HTR-8/SVneo (cell line): ENCODE measurements at places on chromosomes 12 and 14.

GRCh38 chr14:62546862-62547474 is 498.3 kb downstream of the KCNH5 start:
- no peak for DNase-seq

DNA sequence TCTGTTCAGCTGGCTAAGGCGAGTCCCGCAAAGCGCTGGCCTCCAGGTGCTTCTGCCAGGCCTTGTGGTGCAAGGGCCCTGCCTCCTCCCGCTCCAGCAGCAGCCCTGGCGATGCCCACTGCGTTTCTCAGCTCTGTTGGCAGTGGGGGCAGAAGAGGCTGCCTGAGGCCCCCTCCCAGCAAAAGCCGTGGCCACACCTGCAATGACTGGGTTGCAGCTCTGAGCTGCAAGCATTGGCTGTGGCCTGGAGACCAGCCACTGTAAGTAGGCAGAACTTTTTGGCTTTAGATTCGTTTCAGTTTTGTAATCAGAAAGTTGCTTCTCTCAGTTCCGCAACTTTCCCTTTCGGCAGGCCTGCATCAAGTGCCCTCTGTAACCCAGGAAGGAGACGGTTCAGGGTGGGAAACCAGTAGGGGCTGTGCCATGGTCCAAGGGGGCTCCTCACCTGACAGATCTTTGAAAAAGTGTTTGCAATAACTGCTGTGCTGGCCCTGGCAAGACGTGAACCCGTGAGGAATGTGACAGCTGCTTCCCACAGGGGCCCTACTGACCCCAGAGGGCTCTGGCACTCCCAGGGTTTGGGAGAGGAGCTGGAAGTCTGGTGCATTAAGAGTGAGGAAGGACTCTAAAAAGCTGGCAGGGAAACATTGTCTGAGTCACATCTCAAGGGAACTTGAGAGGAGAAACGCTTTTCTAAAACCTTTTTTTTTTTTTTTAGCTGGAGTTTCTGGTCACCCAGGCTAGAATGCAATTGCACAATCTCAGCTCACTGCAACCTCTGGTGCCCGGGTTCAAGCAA is 54.5 kb upstream of the MAX start:
- peak; percentile 95 for DNase-seq

GRCh38 chr12:121366063-121366459 is 13.8 kb upstream of the ANAPC5 start:
- no peak for DNase-seq

- no peak for DNase-seq
These were observed 102.9 kb downstream of the RASSF9 start for GRCh38 chr12:85733221-85733840.

GRCh38 chr12:115176741-115177400 is 492.9 kb upstream of the TBX3 start:
- no peak for DNase-seq

DNA sequence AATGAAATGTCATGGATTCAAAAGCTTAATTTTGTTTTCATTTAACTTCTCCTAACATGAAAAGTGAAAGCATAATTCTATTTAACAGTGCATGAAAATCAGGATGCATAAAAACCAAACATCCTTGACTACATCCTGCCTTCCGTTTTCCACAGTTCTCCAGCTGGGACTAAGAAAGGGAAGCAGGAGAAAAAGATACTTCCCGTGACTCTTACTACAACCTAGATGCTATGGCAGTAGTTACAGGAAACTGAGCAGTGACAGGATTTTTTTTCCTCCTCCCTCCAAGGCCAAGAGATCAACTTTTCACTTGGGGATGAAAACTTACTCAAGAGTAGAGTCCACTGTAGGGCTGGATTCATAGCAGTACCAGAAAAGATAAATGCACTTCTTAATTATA is 2.6 kb downstream of the EXOC5 start:
- no peak for DNase-seq

GRCh38 chr12:71186571-71187288 is 28.9 kb upstream of the TSPAN8 start:
- DNase-seq = no peak

DNA sequence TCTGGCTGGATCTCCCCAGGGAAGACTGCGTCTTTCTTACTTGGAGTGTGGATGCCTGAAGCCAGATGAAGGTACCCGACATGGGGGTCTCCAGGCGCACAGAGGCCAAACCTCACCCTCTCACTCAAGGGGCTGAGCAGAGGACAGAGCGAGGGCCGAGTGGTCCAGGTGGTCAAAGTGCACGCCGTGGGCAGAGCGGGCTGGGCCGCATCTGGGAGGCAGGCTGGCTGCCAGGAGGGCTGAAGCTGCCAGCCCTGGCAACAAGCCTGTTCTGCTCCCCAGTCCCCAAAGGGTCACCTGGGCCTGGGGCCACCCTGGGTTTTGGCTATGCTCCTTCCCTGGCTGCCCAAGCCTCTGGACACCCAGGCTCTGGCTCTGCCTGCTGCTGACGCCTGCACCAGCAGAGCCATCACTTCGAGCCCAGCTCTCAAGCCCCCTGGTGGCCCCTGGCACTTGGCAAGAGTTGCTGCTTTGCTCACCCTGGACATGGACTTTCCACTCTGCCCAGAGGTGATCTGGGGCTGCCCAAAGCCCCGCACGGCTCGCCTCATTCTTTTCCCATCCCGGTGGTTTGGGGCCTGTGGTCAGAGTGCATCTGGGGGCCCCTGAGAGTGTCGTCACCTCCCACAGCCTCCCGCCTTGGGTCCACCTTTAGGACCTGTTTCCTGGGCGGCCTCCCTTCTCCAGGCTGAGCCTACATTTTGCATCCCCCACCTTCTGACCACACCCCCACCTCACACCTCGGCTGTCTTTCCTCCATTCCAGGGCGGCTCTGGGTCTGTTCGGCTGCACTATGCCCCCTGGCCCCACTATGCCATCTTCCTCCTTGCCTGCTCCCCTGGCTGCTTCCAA is 2.8 kb downstream of the ADSS1 start:
- DNase-seq = no peak

GRCh38 chr12:76041406-76041805 is 9.8 kb upstream of the PHLDA1 start:
- DNase-seq = no peak

GRCh38 chr14:73460691-73461127 is 2.4 kb upstream of the NUMB start:
- no peak for DNase-seq

DNA sequence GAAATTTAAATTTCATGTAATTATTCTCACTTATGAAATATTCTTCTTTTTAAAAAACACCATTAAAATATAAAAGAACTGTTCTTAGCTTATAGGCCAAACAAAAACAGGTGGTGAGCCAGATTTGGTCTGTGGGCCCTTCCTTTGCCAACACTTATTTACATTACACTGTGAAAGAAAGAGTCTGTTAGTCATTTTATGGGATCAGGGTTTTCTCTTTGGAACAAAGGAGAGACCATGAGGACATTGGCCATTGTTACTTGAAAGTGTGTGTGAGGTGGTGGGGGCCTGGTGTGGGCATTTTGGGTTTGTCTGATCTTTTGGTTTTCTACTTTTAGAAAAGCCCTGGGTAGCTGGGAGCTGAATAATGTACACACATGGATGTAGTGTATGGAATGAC is 62.7 kb downstream of the TTC6 start:
- DNase-seq = no peak

- DNase-seq = no peak
These were observed 340.9 kb downstream of the PCNX1 start for GRCh38 chr14:71248194-71248593.

DNA sequence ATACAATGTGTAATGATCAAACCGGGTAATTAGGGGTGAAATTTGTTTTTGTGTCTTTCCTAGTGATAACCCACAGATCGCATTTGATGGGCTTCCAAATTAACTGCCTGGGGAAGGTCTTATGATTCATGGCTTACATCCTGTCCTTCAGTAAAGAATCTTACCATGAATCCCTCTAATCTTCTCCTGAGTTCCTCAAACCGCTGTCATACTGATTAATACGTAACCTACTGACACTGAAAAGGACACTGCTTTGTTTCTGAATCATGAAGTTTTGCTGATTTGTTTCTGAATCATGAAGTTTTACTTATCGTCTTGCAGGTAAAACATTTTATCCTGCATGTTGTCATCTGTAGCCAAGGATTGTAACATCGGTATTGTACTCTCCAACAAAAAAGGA is 52.0 kb upstream of the CRY1 start:
- peak; percentile 35 for DNase-seq

- DNase-seq = no peak
These were observed 1351.1 kb downstream of the TMEM121 start for GRCh38 chr14:106877517-106877916.

DNA sequence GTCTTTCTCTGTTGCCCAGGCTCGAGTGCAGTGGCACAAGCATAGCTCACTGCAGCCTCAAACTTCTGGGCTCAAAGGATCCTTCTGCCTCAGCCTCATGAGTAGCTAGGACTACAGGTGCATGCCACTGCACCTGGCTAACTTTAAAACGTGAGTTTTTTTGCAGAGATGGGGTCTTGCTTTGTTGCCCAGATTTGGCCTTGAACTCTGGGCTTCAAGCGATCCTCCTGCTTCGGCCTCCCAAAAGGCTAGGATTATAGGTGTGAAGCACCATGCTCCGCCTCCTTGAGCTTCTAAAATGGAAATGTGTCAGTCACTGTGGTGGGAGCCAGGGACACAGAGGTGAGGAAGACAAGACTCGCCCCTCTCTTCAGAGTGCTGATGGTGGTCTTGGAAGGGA is 45.6 kb downstream of the WSCD2 start:
- DNase-seq = no peak

GRCh38 chr12:52687497-52688385 is 7.5 kb upstream of the KRT1 start:
- DNase-seq = no peak

DNA sequence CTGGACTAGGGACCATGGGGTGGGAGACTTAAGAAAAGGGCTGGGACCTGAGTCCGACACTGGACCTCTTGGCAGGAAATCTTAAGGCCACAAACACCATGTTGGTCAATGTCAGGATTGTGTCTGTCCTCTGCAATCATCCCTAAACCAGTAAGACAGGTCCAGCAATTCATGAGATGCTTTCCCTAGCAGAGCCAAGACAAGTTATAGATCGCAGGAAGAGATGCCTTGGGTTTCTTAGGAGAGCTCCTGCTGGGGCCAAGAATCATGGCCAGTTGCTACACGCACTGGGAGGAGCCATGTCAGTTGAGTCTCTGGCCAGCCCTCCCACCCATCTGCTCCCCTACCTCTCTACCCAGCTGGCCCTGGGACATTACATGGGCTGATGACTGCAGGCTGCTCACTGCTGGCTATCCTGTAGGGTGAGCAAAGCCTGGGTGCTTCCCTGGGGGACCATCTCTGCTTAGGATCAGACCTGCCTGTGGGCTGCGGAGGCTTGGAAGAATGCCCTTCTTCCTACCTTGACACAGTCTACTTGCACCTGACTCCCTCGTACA is 14.2 kb downstream of the PLEKHH1 start:
- DNase-seq = no peak

- DNase-seq = no peak
These were observed 26.7 kb downstream of the TSPAN11 start for GRCh38 chr12:30953257-30953656.

DNA sequence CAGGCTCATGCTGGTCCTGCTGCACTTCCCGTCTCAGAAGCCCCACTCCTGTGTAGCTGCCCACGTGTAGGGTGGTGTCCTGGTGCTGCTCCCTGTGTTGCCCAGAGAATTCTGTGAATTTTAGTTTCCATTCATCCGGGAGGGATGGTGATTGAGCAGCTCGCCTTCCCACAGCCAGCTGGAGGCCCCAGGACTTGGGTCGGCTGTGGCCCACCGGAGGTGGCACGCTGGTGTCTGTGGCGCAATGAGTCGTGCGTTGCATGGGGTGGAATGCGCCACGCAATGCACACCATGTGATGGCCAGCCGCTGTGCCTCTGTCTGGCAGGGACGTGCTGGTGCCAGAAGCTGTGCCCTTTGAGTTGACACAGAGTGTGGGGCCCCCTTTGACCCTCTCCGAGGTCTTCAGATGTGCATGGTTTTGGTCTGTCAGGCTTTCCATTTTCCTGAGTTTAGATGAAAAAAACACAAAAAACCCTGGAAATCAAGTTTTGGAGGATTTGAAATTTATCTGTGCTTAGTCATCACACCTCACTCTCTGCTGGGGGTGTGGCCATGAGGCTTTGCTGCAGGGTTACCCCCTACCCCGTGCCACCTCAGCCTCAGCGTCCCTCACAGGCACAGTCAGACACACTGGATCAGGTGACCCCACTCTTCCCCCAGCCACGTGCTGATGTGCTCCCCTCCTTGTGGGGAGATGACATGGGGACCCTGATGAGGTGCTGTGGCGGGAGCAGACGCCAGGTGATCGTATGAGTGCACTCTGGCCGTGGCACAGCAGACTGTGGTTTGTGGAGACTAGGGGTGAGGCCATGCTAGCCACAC is 64.6 kb downstream of the EP400 start:
- no peak for DNase-seq

DNA sequence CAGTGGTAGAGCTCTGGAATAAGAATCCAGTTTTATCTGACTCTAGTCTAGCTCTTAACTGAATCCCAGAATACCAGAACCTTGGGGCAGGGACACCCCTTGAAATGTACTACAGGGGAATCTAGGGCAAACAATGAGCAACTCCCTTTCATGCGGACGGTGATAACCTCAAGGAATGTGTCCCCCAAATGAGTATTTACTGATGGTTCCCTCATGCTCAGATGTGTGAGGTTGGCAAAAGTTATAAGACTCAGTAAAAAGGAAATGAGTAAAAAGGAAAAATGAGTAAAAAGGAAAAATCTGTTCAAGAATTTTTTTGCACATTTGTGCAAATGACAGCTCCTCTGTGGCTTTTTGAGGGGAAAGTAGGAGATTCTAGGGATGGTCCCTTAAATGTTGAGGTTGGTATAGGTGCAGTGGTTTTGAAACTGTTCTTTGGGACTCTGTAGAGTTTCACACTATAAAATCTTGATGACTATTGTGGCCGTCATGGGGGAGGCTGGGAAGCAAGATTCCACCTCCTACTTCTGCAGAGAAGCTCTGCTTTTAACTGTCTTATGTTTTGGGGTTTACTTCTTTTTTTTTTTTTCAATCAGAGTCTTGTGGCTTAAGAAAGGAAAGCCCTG is 58.6 kb downstream of the NRXN3 start:
- DNase-seq = no peak

DNA sequence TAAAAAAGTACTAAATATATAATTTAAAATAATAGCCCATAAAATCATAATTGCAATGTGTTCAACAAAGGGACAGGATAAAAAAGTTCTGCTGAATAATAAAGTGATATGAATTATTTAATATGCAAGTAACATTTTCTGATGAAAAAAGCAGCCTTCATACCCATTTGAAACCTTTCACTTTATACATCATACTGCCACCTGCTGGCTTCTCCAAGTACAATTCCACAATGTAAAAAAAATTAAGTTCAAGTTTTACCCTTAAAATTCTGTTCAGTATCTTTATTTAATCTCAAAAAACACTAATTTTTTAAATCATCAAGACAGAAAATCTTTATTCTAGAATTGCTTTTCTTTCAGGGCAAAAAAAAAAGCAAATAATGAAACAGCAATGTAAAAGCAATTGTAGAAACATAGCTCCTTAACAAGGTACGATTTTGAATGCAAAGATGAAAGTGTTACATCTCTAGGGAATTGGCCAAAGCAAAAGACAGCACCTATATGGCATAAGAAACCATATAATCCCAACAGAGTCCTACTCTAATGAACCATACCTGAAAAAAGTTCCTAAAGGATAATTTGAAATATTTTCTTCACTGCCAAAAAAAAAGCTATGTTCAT is 15.0 kb downstream of the MDM1 start:
- no peak for DNase-seq

- no peak for DNase-seq
These were observed 59.4 kb downstream of the BCL11B start for GRCh38 chr14:99212646-99213045.
